ENCODE measurements at places on chromosomes 1 and 21.

- no peak for DNase-seq
Observed at GRCh38 chr1:17791480-17791879, 36.3 kb downstream of the ACTL8 start.

DNA sequence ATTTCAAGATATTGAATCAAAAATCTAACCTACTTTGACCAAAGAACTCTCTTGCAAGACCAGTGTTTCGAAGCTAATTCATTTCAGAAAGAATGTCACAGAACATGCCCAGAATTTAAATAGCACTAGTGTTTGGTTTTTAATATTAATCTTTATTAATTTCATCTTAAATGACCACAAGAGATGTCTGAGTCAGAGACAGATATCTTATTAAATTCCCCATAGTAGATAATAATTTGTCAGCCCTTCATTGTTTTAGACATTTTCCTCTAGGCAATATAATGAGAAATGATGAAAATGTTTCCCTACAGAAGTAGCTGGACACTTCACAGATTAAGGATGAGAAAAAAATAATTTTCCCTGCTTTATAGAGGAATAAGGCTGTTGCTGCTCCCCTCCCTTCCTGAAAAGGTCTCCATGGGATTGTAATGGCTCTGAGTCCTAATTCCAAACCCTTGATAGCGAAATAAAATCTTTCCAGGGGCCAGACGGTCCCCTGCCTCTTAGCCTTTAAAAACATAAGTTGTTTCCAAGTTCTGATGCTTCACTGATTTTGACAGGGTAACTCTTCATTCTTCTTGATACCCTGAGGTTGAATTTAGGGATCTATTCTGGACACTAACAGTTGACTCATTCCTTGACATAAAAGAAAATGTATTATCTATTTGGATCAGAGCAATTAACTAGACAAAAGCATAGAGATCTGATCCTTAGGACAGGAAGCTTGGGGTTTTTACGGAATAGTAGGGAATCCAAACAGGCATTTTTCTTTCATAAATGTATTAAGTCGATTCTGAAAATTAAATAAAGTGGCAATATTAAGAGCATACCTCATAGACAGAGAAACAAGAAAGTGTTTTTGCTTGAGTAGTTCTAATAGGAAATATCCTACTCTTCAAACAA is 820.8 kb downstream of the BRINP3 start:
- DNase-seq, result no peak

DNA sequence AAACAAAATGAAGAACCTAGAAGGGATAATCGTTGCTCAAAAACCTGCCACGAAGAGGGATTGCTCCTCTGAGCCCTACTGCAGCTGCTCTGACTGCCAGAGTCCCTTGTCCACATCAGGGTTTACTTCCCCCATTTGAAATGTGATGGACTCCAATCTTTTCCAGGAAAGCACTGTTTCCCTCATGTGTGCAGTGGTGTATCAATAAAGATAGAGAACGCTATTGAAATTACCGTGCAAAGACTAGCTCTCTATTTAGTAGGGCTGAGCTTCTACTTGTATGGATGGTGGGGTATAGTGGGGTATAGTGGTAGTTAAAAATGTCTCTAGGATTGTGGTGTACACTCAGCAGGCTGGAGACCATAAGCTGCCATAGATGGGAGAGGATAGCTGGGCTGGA is 3.7 kb downstream of the TMCO2 start:
- DNase-seq, result no peak

- DNase-seq, result no peak
Observed at GRCh38 chr1:34147301-34147700, 17.7 kb downstream of the CSMD2 start.

DNA sequence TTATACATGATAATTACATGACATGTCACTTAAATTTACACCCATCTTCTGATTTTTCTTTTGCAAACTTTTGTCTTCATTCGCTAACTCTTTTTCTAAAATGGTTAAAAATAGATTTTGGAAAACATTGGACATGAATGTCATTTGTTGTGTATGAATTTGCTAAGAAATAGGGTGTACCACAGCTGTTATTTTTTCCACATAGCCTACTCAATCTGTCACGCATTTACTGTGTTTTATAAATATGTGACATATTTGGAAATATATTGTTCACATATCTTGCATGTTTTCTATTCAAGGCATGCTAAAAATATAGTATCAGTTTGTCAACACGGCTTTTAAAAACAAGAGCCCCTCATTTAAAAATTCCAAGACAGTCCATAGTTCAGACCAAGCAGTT is 47.9 kb upstream of the TARBP1 start:
- no peak for DNase-seq

DNA sequence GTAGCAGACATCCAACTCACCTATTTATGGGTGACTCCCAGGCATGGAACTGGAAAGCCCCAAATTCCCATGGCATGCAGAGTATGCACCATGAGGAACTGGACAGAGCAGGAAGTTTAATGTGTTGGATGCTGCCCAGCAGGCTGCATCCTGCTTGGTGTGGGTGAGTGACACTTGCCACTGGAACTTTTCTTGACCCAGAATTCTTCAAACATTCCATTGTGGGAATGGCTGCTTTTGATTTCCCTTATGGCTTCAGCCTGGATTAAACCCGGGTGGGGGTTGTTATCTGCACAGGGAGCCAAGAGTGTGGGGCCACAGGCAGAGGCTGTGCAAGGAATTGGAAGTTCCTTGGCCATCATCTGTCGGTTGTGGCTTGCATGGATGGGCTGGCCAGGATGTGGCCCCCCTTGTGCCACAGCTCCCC is 26.9 kb upstream of the BACE2 start:
- no peak for DNase-seq

- DNase-seq, result no peak
Observed at GRCh38 chr1:232221802-232222499, 408.0 kb downstream of the SIPA1L2 start.

DNA sequence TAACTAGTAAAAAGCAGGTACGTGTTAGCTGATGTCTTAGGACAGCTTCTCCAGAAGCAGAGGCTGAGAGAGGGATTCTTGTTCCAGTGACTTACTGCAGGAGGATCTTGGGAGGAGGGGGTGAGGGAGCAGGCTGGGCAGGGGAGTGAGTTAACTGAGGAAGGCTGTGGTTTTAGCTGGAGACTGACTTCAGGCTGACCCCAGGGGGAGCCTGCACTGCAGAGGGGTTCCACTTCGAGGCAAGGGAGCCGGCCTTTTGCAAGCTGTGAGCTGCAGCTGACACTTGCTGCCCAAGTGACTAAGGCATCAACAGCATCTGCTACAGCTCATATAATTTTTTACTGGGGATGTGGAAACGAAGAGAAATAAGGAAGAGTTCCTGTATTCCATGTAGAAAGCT is 50.4 kb upstream of the SOD1 start:
- no peak for DNase-seq

- no peak for DNase-seq
Observed at GRCh38 chr1:52952112-52952511, 25.0 kb downstream of the SCP2 start.

DNA sequence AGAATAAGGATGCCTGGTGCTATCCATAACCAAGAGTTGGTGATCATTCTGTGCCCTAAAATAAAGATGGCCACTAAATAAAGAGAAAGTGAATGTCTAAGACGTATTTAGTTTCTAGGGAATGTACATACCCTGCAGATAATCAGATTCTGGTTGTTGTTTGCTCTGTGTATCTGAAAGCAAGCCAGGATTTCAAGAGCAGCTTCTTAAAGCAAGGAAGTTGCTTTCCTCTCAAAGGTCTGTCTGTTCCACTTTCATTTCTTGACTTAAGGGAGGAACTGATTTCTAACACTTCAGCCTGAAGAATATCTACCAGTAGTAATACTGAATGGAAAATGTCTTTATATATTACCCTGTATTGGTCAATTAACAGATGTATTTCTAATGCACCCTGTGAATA is 88.8 kb downstream of the KIF1B start:
- no peak for DNase-seq

- no peak for DNase-seq
Observed at GRCh38 chr1:3471356-3472087, 17.1 kb downstream of the ARHGEF16 start.

DNA sequence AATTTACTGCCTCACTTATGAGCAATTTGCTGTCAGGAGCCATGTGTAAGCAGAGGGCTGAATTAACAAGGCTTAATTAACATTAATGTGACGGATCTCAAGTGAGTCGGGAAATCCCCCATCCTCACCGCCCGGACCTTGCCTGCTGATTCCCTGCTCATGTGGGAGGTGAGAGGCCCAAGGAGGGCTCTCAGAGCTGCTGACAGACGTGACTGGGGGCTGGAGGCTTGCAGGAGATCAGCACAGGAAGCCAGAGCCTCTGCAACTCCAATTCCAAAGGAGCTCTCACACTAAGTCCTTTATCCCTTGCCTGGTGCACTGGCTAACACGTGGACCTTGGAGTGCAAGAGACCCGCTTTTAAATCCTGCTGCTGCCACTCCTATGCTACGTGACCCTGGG is 19.4 kb downstream of the LRP8 start:
- no peak for DNase-seq

- DNase-seq, result no peak
Observed at GRCh38 chr1:171663036-171663853, 10.8 kb upstream of the MYOC start.

GRCh38 chr1:44521378-44522080 is 116.5 kb downstream of the RNF220 start:
- no peak for DNase-seq

GRCh38 chr1:17574516-17574915 is 35.0 kb downstream of the ARHGEF10L start:
- DNase-seq, result no peak

DNA sequence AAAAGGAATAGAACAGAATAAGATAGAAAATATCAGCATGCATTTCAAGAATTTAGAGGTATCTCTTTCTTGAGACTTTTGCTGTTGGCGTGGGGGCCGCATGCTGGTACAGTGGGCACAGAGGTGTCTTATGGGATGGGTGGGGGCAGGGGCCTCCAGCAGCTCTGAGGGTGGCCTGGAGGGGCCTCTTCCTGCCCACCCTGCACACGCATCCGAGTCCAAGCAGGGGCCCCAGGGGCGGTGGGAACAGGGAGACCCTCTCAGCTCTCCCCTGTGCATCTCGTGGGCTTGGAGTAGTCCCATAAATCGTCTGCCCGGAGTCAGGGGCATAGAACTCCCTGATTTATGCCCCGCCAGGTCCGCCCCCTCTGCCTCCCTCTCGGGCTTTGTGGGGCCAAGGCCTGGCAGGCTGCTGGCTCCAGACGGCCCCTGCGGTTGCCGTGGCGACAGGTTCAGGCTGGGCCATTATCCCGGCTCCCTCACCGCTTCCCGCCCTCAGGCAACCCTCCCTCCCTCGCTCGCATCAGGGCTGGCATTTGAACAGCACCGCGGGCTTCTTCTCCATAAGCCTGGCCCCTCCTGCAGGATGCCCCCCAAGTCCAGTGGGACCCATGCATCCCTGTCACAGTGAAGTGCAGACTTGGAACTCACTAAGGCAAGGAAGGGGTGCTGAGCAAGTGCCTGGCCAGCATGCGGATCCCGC is 133.2 kb upstream of the ZBTB40 start:
- no peak for DNase-seq

DNA sequence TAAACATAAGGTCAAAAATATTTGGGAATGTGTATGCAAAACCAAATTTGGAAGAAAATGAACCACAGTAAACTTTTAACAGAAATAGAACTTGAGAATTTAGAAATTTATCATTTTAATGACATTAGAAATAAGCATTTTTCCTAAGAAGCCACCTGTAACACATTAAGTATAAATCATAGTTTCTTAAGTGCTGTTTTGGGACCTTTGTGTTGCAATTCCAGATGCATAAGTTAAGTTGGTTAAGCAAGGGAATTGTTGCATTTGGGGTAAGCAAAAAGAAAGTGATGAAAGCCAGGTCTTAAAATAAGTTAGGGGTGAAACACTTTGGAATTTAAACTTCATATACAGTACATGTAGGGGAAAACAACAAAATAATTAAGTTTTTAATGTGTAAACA is 49.8 kb downstream of the CDKN2C start:
- peak; percentile 27 for DNase-seq

GRCh38 chr1:155729031-155729898 is 40.4 kb downstream of the DAP3 start:
- DNase-seq, result peak; percentile 18

DNA sequence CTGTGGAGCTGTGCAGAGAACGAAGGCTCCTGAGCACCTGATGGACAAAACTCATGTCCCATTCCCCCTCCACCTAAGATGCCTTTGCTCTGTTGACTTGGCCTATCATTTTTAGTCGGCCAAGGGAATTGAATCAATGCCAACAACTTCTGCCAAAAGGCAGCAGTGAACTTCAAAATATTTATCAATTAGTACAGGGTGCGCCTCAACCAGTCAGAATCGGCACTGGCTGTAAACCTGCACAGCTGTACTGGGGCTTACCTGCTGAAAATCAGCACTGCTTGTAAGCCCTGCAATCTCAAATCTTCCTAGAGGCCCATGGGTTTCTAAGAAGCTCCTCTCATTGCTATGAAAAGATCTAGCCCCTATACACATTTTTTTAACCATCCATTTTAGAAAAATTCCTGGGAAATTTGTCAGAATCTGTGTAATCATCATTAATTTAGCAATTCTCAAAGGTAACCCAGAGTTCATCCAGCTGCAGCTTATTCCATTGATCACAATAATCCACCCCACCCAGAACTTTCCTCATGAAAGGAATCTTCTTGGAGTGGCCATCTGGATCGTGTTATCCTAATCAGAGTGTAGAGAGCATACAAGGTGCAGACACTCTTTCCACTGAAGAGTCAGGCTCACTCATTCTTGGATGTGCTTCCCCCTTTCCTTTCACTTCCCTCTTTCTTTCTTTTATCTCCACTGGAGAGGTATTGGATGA is 40.2 kb downstream of the ADAMTS1 start:
- peak; percentile 67 for DNase-seq

DNA sequence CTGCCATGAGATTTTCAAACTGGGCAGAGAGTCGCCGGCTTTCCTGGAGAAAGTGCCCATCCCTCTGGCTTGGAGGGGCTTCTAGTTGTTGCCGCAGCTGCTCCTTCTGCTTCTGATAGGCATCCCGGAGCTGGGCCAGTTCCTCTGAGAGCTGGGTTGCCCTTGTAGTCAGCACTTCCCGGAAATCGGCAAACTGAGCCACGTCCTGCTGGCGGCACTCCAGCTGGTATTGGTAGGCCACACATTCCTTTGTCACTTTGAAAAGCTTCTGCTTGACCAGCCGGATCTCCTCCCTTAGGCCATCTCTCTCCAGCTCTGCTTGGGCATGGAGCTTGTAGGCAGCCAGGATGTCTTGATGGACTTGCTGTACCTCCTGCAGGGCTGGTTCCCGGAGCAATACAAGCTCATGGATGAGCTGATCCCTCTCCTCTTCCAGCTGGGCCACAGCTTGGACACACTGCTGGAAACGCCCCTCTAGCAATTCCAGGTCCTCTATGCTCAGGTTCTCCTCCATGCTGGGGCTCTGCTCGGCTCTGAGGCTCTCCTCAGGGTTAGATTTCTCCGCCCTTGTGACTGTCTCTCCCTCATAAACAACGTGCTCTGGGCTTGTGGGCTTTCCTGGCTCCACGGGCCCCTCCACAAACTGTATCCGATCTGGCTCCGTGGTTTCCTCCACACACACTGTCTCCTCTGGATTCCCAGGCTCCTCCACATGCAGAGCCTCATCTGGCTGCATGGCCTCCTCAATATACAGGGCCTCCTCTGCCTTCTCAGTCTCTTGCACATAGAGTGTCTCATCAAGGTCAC is 7.3 kb downstream of the SYNC start:
- DNase-seq, result peak; percentile 66

GRCh38 chr1:67058761-67059160 is 4.8 kb upstream of the SLC35D1 start:
- no peak for DNase-seq
